ENCODE measurements at places on chromosomes 13 and 19. TPM values are rescaled to one million over a fixed set of nuclear protein-coding genes. Genes with fewer than 3 reads are reported as not detected.

The R3HDM4 gene
- total RNA-seq = 113 TPM

DNA sequence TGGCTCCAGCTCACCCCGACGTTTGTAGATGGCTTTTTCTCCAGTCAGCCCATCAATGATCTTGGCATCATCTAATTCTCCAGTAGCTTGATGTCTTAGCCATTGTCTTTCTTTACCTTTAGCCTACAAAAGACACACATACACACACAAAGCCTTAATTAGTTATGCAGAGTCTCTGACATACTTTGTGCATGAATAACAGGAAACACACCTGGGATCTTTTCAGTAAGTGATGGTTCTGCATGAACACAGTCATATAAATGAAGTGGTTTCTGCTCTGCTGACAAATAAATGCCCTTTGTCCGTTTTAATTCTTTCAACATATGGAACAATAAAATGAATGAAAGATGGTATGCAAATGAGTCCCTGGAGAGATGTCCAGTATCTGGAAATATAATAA lies 133.3 kb downstream of the RGCC start:
- no peak for DNase-seq

GRCh38 chr13:24605923-24606372 lies 74.3 kb upstream of the ATP12A start:
- DNase-seq = no peak

DNA sequence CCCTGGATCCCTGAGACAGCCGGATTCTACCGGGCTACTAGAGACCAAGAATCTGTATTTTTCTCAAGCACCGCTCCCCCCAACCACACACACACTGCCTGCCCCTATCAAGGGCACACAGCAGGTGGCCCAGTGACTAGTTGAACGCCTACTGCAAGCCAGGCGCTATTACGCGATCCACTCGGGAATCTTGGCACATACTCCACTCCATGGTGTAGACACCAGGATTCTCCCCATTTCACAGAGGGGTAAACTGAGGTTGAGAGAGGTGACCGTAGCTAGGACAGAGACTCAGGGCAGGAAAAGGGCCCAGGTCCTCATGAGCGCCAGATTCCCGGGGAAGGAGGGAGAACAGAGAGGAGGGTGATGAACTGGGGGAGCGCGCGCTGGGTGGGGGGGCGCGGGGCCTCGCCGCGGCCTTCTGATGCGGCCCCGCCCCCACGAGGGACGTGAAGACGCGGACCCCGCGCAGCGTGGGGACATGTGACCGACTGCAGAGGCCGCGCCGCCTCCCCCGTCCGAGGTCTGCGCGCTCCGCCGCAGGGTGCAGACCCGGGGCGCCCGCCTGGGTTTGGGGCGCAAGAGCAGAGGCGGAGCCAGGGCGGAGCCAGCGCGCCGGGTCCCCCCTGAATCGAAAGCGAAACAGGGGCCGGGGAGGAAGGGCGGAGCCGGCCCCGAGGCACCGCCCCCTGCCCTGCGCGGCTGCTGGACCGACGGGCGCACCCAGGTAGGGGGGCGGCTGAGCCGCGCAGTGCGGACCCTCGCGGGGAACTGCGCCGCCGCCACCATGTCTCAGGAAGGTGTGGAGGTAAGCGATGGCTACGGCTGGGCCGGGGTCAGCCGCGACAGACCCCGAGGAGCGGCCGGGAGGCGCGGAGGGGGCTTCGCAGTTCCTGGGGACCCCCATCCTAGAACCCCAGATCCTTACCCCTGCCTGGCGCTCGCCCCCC lies at the start of gene SHFL:
Gene SHFL, plus strand, starts transcription at position 677 of the 950 bp plus-strand sequence. Its CDS starts 111 bp downstream, at position 788.
- peak; percentile 94 for DNase-seq

GRCh38 chr13:94623316-94623715 lies 21.7 kb downstream of the GPR180 start:
- DNase-seq = no peak
